Adipocyte (in vitro differentiated cells): ENCODE measurements at places on chromosomes 3 and 15.

GRCh38 chr15:54566654-54567053 lies 588.4 kb downstream of the UNC13C start:
- DNase-seq: no peak

DNA sequence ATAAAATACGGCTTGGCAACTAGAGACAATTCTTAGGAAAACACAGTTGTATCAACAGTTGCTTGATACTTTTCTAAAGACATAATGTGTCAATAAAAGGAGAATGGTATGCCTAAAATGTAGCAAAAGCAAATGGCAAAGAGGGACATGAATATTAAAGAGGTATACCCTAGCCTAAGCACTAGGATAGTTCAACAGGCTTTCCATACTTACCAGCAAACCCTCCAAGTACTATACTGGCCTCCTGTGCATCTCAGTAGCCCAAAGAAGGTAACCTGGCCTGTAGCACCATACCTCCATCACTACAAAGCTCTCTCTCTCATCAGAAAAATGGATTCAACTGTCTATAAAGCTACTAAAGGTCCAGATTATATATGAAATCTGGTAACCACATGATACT lies 7.5 kb downstream of the SETD2 start:
- DNase-seq: no peak

GRCh38 chr3:174098746-174099145 lies 701.2 kb downstream of the NLGN1 start:
- no peak for DNase-seq

GRCh38 chr3:172040981-172041963 lies 1.9 kb downstream of the FNDC3B start:
- peak; percentile 74 for DNase-seq

GRCh38 chr3:189712906-189713483 lies 81.8 kb downstream of the TP63 start:
- peak; percentile 10 for DNase-seq

DNA sequence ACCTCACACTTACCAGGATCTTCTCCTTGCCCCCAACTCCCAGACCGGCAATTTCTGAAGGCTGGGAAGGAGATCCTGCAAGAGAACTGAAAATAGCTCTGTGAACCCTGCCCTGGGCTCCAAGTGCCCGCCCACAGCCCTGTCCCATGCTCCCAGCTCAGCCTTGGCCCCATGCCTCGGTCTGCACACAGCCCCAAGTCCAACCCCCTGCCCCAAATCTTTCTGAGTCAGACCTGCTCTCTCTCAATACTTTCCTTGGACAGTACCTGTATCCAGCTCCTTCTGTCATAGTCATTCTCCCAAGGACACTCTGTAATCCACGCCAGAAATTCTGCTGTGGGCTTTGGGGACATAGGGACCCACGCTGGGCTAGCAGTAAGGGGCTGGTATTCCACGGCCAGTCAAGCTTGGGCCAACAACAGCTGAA lies 6.3 kb upstream of the SMAD3 start:
- no peak for DNase-seq

DNA sequence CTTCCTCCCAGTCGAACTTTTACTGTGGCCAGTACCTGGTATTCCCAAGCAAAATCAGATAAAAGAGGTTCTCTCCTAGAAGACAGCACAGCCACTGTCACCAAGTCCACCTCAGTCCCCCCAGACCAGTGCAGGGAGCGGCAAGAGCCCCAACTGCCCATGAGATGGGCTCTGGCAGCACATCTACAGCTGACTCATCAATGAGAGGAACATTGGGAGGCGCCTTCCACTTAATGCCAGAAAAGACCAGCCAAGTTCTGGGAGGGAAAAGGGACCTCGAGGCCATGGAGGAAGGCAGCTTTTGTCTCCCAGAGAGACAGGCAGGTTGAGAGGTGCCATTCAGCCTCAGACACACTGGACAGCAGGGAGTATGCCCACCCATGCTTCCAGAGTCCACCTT lies 28.2 kb downstream of the POC1A start:
- peak; percentile 27 for DNase-seq

DNA sequence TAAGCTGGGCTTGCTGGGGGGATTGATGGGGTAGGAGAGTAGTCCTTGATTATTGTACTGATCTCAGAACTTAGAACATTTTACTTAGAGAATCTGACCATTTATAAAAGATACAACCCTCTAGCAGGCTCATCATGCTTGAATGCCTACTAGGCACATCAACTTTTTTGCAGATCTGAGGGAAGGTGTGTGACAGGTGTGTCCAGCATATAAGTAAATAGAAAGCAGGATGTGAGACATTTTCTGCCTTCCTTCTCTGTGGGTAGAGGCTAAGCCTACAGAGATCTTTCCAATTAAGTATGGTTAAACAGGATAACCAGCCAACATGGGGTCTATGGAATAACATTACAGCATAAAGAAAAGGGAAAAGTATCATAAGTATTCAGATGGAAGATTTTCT lies 159.1 kb downstream of the AKAP13 start:
- DNase-seq: no peak

DNA sequence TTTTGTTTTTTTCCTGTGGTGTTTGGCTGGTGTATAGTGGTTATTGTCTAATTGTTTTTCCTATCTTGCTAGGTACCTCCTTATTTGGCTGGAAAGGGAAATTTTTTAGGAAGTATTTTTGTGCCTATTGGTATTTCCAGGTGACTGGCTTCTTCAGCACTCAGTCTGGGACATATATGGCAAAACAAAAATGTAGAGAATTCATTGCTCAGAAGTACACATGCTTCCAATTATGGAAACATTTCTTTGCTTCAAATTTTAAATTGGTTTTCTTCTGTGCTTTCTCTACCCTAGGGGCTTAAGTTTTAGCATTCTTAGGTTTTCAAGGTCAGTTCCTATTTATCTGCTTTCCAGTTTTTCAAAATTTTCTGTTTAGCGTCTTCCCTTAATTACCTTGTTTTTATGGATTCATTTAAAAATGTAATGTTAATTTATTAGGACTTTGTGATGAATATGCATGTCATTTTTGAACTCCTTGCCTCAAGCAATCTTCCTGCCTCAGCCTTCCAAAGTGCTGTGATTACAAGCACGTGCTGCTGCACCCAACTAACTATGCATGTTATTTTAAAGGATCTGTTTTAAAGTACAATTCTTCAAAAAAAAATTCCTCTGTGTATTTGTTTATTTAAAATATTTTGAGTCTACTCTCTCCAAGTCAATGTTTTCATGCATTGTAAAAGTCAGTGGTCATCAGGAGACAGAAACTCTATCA lies 231.9 kb upstream of the DPPA4 start:
- peak; percentile 47 for DNase-seq

DNA sequence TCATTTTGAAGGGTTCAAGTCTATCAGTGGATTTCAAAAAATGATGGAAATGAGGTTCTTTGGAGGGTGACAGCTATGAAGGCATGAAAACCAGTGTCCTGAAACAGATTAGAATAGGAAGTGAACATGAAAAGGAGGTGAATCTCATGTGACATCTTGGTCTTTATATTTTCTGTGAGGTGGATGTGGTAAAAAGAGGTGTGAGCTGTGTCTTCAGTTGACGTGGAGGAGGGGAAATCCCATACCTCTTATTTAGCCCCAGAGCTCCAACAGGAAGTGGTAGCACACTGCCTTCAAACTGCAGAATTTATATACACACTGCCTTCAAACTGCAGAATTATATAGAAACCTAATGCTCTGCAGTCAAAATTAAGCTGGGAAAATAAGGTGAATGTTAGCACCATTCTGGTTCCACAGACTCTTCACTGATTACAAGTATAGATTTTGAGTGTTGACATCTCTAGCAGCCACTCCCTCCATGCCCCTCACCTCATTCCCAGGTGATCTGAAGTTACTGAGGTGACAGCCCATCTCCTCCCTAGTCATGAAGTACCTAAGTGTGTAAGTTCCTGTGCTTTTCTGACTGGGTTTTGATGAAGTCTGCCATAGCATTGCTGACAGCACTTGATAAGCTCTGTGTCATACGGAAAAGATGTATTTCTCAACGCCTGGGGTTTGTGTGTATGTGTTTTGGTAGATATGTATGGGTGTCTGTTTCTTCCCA lies 2.7 kb downstream of the RAB8B start:
- DNase-seq: no peak

DNA sequence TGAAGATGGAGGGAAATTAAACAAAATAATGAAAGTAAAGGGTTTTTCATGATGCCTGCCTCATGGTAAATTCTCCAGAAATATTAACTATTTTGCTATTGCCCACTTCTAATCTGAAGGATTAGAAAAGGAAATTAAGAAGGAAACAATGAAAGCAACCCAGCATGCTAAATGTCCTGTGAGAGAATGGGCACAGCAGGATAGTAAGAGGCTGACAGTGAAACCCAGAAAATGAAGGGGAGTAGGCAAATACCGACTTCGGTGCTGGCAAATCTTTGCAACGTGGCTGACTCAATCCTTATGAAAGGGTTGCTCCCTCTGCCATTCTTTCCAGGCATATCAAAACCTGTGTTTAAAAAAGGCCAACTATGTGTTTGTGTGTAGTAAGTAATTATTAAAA lies 147.5 kb upstream of the SYNPR start:
- DNase-seq: no peak

- DNase-seq: no peak
These were observed 732.8 kb upstream of the GOLIM4 start for GRCh38 chr3:168828536-168828935.
